Hematopoietic multipotent progenitor cell treated with erythropoietin and hydrocortisone succinate and interleukin-3 and kit ligand, for 4 days (in vitro differentiated cells): ENCODE measurements at places on chromosomes 1 and 21.

GRCh38 chr1:12467570-12468286 lies 150.3 kb downstream of the DHRS3 start:
- DNase-seq: no peak

DNA sequence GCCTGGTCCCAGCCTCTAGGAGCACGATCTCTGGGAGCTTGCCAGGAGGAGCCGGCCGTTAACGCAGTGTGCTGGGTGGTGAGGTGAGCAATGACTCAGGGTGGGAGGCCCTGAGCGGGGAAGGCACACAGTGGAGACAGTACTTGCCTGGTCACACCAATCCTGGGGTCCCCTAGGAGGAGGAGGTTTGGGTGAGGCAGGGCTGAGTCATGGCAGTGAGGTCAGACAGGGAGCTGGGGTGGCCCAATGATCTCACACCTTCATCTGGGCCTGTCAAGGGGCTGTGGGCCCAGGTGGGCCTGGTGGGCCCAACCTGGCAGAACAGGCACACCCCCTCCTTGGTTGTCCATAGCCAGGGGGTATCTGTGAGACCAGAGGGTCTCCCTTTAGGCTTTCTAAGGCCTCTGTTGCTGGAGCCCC lies 8.6 kb upstream of the EDN2 start:
- no peak for DNase-seq

GRCh38 chr1:113141650-113142473 lies 68.9 kb downstream of the LRIG2 start:
- peak; percentile 91 for DNase-seq

DNA sequence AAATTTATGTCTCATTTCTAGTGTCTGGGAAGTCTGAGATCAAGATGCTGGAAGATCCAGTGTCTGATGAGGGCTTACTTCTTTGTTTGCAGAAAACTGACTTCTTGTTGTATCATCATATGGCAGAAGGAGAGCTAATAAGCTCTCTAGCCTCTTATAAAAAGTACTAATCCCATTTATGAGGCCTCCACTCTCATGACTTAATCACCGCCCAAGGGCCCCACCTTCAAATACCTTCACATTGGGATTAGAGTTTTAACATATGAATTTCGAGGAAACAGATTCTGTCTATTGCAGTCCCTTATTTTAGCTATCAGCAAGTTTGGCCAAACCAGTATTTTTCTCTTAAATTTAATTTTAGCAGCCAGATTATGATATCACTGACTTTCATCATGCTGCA lies 150.2 kb upstream of the TMPRSS15 start:
- no peak for DNase-seq

- no peak for DNase-seq
Observed at GRCh38 chr1:3657096-3657475, 4.8 kb downstream of the TP73 start.

GRCh38 chr1:94823116-94823515 lies 3.0 kb downstream of the SLC44A3 start:
- no peak for DNase-seq

DNA sequence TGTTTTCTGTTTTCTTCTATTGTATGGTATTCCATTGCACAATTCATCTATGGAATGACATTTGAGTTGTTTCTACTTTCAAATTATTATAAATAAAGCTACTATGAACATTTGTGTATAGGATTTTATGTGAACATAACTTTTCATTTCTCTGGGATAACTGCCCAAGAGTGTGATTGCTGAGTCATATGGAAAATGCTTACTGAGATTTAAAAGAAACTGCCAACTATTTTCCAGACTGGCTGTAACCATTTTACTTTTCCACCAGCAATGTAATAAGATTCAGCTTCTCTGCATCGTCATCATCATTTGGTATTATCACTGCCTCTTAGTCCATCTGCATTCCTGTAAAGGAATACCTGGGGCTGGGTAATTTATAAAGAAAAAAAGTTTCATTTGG lies 779.6 kb upstream of the PRMT6 start:
- no peak for DNase-seq

- no peak for DNase-seq
Observed at GRCh38 chr21:36569511-36569910, 89.6 kb upstream of the CLDN14 start.

GRCh38 chr1:17744666-17745478 lies 10.3 kb upstream of the ACTL8 start:
- no peak for DNase-seq

- DNase-seq: no peak
Observed at GRCh38 chr1:98690576-98690975, 29.1 kb downstream of the SNX7 start.

- DNase-seq: no peak
Observed at GRCh38 chr1:9903801-9904527, 6.1 kb downstream of the CTNNBIP1 start.

DNA sequence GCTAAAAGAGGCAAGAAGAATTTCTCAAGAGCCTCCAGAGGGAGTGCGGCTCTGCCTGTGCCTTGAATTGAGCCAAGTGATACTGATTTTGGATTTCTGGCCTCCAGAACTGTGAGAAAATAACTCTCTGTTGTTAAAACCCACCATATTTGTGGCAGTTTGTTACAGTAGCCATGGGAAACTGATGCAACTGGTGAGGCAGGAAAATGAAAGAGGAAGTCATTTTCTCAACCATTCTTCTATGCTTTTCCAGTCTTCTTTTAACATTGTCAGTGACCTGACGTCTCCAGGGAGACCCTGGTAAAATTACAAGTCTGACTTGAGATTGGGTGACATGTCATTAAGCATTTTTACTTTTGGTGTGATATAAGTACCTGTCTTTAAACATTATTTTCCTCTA lies 5.8 kb downstream of the OR6P1 start:
- peak; percentile 57 for DNase-seq

- peak; percentile 85 for DNase-seq
Observed at GRCh38 chr1:62508187-62508758, 71.4 kb downstream of the USP1 start.

DNA sequence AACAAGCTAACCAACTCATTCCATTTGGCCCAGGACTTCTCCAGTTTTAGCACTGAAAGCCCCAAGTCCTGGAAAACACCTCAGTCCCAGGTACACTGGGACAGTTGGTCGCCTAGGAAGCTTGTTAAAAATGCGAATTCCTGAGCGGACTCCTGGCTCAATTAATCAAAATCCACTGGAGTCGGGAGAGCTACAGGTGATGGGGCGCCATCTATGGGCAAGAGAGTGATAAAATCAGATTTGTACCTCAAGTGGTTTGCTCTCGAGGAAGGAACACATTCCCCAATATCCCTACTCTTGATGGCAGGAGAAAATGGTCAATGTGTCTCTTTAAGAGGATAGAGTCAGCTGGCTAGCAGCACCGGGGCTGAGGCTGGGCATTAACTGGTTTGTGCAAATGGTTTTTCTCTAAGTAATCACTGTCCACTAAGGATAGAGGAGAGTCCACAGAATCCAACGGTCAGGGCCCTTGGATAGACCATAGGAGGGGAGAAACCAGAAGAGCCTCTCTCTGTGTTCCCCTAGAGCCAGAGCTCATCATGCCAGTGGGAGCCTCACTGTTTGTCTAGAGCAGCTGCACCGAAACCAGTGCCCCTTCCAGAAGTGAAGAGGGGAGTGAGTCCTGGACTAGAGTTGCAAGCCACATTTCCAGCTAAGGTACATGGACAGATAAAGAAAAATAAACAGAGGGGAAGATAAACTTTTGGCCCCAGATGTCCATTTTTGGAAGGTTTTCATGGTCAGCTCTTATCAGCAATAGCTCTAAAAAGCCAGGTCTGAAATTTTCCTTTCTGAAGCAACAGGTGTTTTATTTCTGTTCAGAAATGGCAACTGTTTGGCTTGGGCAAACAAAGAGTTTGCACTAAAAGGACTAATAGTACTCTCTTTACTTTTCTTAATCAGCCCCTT lies 148.5 kb downstream of the TENT5C start:
- peak; percentile 78 for DNase-seq

GRCh38 chr21:43027846-43028731 lies 47.5 kb downstream of the CBS start:
- DNase-seq: no peak

GRCh38 chr1:218394416-218394815 lies 49.3 kb downstream of the TGFB2 start:
- DNase-seq: no peak

GRCh38 chr1:205371871-205372660 lies 15.3 kb upstream of the KLHDC8A start:
- DNase-seq: no peak
